ENCODE measurements at places on chromosomes 6 and 20. TPM values are rescaled to one million over a fixed set of nuclear protein-coding genes. Genes with fewer than 3 reads are reported as not detected.

GRCh38 chr6:40896696-40897095 is 142.3 kb downstream of the UNC5CL start:
- DNase-seq = no peak
- no peak overlapping the region for H3K27ac ChIP-seq
- no peaks in the 10 kb centered on the region for H3K27me3 ChIP-seq
- H3K4me1 ChIP-seq = no peaks in the 10 kb centered on the region
- H3K4me3 ChIP-seq = no peak overlapping the region
- H3K36me3 ChIP-seq = no peaks in the 10 kb centered on the region

OTOR gene
- not detected for total RNA-seq

LAMA4 gene
- total RNA-seq = 0.50 TPM

RAD21L1 gene
- not detected for total RNA-seq

DNA sequence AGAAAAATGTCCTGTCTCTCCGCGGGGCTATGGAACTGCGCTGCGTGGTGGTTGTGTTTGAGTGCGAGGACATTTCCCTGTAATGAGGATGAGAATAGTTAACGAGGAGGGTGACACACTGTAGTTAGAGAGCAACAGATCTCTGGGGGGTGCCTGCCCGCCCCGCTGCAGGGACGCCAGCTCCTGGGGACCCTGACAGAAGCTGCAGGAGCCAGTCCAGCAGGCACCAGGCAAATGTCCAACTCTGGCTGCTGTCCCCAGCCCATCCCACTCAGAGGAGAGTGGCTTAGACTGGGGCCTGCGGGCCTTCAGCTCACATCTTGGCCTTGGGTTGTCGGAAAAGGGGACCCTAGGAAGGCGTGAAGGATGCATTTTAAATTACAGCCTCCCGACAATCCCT is 92.9 kb upstream of the FOXP4 start:
- peaks cover 33% of the 10 kb centered on the region for H3K4me1 ChIP-seq
- DNase-seq = no peak
- no peak overlapping the region for H3K27ac ChIP-seq
- H3K4me3 ChIP-seq = no peak overlapping the region
- no peaks in the 10 kb centered on the region for H3K27me3 ChIP-seq

GRCh38 chr6:53910834-53911233 is 116.0 kb downstream of the LRRC1 start:
- DNase-seq = peak; percentile 68
- H3K36me3 ChIP-seq = no peaks in the 10 kb centered on the region
- peaks cover 22% of the 10 kb centered on the region for H3K4me1 ChIP-seq
- no peaks in the 10 kb centered on the region for H3K27me3 ChIP-seq

GRCh38 chr6:46612645-46613044 is 40.0 kb downstream of the CYP39A1 start:
- no peak overlapping the region for H3K4me3 ChIP-seq
- DNase-seq = no peak
- no peaks in the 10 kb centered on the region for H3K27me3 ChIP-seq

TUBB1 gene
- total RNA-seq = not detected

GRCh38 chr6:89110284-89110683 is 7.6 kb downstream of the SRSF12 start:
- H3K4me1 ChIP-seq = no peaks in the 10 kb centered on the region
- DNase-seq = no peak
- H3K27ac ChIP-seq = no peak overlapping the region

GRCh38 chr6:169450097-169450496 is 196.5 kb upstream of the THBS2 start:
- peaks cover 5% of the 10 kb centered on the region for H3K4me1 ChIP-seq
- DNase-seq = peak; percentile 36
- H3K27me3 ChIP-seq = no peaks in the 10 kb centered on the region

DNA sequence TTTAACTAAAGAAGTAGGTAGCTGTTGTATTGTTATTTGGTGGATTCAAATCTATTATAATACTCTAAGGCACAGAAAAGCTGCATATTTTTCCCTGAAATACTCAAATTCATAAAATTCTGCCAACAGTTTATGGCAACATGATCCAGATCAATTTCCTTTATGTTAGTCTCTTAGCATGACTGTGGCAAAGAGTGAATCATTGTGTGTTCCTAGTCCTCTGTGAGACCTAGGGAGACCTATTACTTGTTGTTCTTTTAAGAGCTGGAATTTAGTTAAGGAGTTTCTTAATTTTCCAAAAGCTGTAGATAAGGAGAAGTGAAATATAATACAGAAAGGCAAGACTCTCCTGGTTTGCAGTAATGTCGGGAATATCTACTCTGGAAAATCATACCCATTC is 149.6 kb downstream of the RIMS1 start:
- H3K27me3 ChIP-seq = no peaks in the 10 kb centered on the region
- no peak overlapping the region for H3K4me3 ChIP-seq
- no peaks in the 10 kb centered on the region for H3K36me3 ChIP-seq
- no peaks in the 10 kb centered on the region for H3K4me1 ChIP-seq
- no peak overlapping the region for H3K27ac ChIP-seq
- DNase-seq = no peak

GABRR1 gene
- total RNA-seq = not detected

All from neural progenitor cell (in vitro differentiated cells).